ENCODE measurements at places on chromosomes 4 and X.

GRCh38 chr4:15914291-15914690 is 24.2 kb downstream of the FGFBP1 start:
- DNase-seq: no peak

DNA sequence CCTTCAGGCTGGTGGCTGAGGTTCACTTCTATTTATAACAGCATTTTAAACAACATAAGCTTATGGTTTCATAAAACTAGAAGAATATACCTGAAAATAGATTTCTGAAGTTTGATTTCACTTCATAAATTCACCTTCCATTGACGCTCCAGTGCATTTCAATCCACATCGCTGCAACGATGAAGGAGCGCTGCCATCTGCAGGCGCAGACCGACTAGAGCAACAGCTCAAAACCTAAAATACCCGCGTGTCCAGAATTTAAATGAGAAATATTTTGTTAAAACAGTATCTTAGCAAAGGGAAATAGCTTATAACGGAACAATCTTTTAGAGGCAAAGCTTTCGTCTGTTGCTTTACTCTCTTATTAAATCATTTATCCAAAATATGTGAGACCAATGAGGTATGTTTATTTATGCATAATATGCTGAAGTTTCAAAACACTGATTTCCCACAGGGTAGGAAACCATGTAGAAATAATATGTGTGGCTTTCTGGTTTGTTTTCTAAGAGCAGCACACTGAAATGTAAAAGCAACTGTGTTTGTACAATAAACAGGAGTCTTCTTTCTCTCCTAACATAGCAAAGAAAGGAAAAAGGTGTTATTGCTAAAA is 816.4 kb upstream of the FRG1 start:
- DNase-seq: no peak

DNA sequence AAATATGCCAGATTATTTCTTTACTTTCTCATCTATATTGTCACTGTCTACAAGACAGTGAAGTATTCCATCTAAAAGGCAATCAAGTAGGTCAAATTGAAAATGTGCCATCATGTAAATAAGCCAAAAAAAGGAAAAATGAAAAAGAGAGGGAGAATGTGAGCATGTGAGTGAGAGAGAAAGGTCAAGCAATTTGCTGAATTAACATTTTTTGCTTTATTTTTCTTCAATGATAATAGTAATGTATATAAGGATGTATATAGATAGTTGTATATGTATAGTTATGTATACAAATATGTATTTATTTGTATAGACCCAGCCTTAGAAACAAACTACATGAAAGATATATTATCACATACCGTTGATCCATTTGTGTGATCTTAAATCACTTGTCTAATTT is 11.5 kb downstream of the CXCL8 start:
- no peak for DNase-seq

DNA sequence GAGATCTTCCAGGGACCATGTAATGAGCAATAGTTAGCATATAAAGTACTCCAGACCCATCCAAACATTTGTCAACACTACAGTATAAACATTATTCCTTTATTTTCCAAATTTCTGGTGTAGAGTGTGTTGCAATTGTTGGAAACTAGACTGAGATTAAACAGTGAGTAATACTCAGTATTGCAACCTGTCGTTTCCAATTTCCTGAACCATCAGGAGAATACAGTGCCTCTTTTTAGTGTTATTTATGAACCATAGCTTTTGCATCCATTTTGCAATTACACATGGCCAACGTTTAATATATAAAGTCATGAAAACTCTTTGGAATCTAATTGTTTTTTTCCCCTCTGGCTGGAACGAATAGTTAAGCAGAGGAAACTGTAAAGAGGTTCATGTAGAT is 58.3 kb upstream of the DHRSX start:
- DNase-seq: no peak

- DNase-seq: no peak
Measured at GRCh38 chr4:55124322-55125076, 896 bp downstream of the KDR start.

GRCh38 chrX:2610246-2611170 is 80.6 kb upstream of the CD99 start:
- no peak for DNase-seq

DNA sequence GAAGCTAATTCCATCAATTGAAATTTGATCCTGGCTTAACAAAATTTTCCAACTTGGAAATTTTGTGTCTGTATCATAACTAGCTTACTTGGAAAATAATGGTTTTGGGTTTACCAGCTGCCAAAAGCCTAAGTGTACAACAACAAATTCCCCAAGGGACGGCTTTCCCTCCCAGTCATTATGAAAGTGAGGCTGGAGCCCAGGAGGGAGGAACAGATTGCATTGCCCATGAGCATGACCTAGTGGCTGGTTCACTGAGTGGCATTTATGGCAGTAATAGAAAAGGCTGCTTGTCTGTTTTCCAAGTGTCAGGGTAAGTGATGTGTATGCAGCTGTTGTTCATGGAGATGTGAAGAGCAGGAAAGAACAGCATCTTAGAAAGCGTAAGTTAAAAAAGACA is 70.8 kb upstream of the HHIP start:
- DNase-seq: no peak

- peak; percentile 63 for DNase-seq
Measured at GRCh38 chrX:23901060-23901459, 6.7 kb downstream of the APOO start.

GRCh38 chr4:176066757-176067156 is 1.1 kb downstream of the WDR17 start:
- DNase-seq: no peak

- DNase-seq: peak; percentile 63
Measured at GRCh38 chr4:72896515-72896914, 173.0 kb downstream of the COX18 start.
